Activated naive CD4-positive, alpha-beta T cell treated with anti-CD3 and anti-CD28 coated beads, Interleukin-2, amount 10 ng/mL, durations not matched to agents 7 days and 5 days (primary cell): ENCODE measurements at places on chromosomes 5 and 9.

- no peak for DNase-seq
These were observed 1043.8 kb upstream of the EDIL3 start for GRCh38 chr5:85428426-85428934.

DNA sequence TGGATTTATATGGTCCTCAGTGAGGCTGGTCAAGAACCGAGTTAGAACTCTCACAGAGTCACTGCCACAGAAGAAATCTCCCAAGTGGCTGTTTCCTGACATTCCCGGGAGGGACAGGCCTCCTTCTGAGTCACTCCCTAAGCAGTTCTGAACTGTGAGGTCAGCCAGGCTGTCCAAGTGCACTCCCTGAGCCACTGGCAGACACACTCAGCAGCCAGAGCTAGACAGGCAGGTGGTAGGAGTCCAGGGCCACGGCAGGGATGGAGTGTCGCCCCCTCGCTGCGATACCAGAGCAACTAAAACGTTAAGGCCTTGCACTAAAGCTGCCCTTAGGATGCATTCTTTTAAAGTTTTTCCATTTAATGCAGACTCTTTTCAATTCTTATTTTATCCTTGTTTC, 3.4 kb downstream of the IL4 start:
- no peak for DNase-seq

DNA sequence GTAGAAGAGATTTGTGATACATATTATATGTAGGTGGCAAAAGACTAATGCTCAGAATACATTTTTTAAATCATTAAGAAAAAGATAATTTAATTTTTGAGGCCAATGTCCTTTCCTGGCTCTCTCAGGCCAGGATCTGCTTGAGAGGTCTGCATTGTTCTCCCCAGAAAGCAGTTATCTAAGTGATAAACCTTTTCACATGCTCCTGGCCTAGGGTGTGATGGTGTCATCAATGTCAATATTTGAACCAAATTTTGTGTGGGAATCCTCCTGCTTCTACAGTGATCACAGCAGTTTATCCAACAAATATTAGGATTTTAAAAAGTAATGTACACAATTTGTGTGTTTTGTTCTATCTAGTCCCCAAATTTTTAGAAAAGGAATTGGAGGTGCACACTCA, 166.6 kb downstream of the DIRAS2 start:
- DNase-seq: no peak

DNA sequence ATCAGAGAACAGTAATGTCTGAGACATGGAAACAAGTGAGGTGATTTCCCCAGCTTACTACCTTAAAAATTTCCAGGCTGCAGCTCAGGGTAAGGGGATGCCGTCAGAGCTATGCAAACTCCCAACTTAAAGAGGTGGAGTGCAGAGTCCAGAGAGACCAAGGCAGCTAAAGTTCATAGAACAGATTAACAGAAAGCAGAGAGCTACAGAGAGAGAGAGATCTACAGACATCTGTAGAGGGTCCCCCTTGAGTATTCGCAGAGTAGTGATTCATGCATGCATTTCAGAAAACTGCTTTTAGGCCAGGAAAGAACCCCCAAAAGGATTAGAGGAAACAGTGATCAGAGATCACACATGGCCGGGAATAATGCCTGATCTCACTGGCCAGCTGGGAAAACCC, 306.2 kb upstream of the PUM3 start:
- DNase-seq: no peak

DNA sequence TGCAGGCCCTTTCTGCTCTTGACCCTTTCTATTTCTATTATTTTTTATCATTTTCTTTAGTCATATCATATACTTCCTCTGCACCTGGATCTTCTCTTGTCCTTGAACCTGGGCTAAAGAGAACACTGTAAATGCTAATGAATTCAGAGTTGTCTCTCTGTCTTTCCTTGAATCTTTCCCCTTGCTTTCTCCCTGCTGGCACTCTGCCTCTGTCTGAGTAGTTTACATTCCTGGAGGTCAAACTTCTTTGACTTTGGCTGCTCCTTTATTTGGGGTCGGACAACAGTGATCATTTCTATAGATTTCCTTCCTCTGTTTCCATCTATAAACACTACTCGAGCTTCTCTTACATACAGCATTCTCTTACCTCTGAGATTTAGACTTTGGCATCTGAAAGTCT, 47.1 kb downstream of the IZUMO3 start:
- DNase-seq: no peak

- no peak for DNase-seq
These were observed 23.6 kb downstream of the UBAP2 start for GRCh38 chr9:34025062-34025461.

DNA sequence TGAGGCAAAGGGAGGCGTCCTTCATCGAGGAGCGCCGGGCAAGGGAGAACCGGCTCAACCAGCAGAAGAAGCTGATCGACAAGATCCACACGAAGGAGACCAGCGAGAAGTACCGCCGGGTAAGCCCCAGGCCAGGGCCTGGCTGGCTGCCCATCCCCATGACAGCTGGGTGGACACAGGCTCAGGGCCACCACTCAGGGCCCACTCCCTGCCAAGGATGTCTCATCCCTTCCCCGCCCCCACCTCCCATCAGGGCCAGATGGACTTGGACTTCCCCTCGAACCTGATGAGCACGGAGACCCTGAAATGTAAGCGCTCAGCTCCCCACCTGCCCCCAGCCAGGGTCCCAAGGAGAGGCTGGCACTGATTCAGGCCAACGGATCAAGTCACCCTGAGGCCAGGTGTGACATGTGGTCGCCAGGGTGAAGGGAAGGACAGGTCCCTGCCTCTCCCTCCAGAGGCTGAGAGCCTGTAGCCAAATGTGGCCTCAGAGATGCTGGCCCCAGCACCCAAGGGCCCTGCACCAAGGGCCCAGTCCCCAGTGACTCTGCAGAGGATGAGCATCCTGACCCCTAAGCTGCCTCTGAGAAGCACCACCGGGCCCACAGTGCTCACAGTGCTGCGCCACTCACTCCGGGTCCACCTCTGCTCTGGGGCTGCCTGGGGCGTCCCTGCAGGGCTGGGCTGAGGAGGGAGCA, 3.1 kb upstream of the RABL6 start:
- no peak for DNase-seq

DNA sequence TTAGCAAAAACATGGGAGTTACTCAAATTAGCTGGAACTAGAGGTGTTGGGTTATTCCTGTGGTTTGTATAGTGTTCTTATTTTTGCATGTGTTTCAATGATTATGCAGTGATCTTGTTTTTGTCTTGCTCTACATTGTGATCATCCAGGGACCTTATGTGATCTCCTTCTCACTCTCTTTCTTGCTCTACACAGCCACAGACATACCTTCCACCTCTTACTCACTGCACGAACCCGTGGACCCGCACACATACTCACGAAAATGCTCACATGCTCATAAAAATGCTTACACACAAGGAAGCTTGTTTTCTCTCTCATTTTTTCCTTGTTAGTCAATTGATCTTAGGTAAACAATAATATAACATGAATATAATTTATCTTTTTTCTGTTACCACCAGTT, 187.1 kb downstream of the KDM4C start:
- no peak for DNase-seq

DNA sequence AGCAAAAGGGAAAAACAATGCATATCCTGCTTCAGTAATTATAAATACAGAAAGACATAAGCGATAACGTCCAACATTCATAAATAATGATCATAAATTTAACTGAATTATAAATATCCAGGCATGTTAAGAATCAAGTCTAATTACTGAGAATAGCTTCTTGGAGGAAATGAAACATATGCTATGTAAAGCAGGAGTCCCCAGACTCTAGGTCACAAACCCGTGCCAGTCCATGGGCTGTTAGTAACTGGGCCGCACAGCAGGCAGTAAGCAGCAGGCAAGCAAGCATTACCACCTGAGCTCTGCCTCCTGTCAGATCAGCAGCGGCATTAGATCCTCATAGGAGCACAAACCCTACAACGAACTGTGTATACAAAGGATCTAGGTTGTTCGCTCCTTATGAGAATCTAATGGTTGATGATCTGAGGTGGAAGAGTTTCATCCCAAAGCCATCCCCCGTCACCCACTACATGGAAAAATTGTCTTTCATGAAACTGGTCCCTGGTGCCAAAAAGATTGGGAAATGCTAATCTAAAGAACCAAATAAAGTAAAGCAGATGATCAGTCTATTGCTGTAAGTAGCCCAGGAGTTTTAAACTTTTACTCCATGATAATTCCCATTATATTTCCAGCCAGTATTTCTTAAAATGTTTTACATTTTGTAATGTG, 50.4 kb downstream of the CERT1 start:
- DNase-seq: no peak

- DNase-seq: no peak
These were observed 56.8 kb upstream of the EPB41L4A start for GRCh38 chr5:112475747-112476365.

- no peak for DNase-seq
These were observed 4.5 kb upstream of the GPR21 start for GRCh38 chr9:123028973-123029372.

DNA sequence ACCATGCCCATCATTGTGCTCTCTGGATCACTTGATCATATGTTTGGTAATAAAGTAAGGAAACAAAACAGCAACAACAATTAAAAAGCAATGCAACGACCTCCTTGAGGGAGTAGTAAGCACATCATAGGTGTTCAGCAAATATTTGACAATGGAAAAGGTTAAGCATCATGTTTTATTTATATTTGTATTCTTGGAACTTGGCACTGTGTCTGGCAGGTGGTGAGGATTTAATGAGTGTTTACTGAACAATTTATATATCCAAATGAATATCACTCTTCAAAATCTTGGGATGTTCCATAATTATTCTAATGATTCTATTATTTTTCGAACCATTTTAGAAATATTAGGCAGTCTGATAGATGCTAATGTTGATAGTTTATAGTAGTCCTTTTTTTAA, 6.2 kb downstream of the PIP5K1B start:
- no peak for DNase-seq

DNA sequence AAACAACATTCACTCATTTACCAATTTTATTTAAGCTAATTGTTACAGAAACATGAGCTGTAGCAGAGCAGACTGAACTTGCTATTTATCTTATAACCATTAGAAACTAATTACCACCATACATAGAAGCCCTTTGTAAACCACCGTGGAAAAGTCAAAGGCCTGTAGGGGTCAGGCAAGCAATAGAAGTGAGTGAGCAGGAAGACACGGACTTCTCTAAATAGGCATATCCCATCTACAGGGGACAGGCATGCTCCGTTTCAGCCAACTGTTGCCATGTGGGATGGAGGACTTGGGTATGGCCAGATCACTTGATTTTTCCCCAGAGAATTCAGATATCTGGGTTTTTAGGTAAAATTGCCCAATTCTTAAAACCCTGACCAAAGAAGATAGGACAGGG, 44.8 kb downstream of the PRRC1 start:
- DNase-seq: no peak
